CD8-positive, alpha-beta memory T cell (primary cell): ENCODE measurements at places on chromosomes 2 and 18. TPM values are rescaled to one million over a fixed set of nuclear protein-coding genes. Genes with fewer than 3 reads are reported as not detected.

The STAT4 gene
- 88.2 TPM for polyA plus RNA-seq

DNA sequence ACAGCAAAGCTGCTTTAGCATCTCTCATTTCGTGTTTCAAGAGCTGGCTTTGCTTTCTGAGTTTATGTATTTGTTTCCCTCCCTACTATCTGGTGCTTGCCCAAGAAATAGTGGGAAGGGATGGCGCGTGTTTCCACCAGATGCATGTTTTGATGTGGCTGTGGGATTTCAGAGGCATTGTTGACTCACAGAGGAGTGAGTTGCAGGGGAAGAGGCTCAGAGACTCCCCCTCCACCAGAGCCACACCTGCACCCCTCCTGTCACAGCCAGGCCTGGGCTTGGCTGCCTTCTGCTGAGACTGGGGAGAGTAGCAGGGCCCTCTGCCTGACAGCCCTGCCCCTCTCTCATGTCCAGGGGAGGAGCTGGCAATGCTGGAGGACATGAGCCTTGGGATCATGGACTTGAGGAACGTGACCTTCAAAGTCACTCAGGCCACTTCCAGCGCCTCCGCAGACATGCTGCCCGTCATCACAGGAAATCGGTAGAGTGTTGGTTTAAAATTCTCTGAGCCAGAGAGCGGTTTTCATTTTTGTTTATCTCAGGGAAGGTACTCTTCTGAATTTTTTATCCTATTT, 42.9 kb downstream of the COA5 start:
- peaks cover 68% of the 10 kb centered on the region for H3K36me3 ChIP-seq
- no peak for DNase-seq
- no peak overlapping the region for H3K4me3 ChIP-seq

DNA sequence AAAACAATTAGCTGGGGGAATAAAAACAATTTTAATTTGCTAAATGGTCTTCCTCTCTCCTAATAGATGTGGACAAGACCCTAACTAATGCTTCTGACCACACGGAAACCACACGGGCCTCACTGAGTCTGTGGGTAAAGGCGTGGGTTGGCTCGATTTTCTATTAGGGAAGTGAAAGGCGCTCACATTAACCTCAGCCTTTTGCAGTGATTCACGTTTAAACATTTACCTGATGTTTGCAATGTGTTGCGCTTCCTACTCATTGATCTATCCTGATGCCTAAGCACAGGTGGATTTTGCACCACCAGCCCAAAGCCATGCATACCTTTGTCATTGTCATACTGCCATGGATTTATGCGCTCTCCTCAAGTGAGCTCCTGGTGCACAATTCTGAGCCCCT, 35.6 kb upstream of the NRP2 start:
- H3K27ac ChIP-seq: no peak overlapping the region
- no peaks in the 10 kb centered on the region for H3K36me3 ChIP-seq
- no peak for DNase-seq
- no peaks in the 10 kb centered on the region for H3K4me1 ChIP-seq

DNA sequence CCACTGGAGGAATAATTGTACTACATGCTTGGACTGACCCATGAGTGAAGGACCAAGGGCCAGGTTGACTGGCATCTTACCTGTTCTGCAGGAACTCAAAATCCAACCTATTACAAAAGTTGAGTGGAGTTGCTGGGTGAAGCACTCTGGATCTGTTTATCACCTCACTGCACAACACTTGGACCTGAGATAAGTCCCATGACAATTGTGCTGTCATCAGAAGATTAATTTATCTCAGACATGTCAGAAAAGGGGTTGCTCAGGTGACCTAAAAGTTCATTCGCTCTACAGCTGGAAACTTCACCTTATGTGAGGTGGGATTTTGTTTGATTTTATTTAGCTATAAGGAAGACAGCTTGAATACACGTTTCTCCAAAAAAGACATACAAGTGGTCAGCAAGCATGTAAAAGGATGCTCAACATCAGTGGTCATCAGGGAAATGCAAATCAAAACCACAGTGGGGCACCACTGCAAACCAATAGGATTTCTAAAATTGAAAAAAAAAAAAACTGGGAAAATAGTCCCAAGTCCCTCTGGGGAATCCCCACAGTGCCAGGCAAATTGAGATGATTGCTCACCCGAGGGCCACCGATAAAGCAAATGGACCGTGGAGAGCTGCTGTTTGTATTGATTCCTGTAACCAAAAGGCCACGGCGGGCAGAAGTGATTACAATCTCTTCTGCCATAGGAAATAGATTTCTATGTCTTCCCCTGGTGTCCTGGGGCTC, 65.8 kb upstream of the SLC35F5 start:
- H3K4me3 ChIP-seq: no peak overlapping the region
- H3K4me1 ChIP-seq: no peaks in the 10 kb centered on the region
- no peaks in the 10 kb centered on the region for H3K36me3 ChIP-seq
- no peaks in the 10 kb centered on the region for H3K27me3 ChIP-seq
- no peak for DNase-seq

The DTNA gene
- not detected for polyA plus RNA-seq
